Midbrain (tissue), 1 donor: ENCODE measurements at places on chromosomes 7 and 10.
A peak's percentile ranks its signal among the peaks of the same experiment; 100 is the strongest.

DNA sequence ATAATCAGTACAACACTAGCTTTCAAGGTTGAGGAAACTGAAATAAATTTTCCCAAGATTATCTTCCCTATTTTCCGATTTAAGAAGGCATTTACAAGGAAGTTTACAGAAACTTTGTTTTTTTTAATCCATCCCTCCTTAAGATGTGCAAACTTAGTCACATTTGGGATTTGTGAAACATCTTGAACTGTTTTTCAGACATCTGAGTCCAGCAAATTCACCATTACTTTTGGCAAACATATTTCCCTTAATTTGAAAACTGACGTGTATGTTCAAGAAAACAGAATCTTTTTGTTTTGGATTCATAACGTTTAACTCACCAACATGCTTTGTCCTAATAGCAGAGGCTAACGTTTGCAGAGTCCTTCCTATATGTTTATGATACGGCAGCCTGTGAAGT is 19.5 kb downstream of the GLI3 start:
- DNase-seq = no peak

GRCh38 chr10:6173203-6173602 is 29.5 kb upstream of the PFKFB3 start:
- DNase-seq = no peak

DNA sequence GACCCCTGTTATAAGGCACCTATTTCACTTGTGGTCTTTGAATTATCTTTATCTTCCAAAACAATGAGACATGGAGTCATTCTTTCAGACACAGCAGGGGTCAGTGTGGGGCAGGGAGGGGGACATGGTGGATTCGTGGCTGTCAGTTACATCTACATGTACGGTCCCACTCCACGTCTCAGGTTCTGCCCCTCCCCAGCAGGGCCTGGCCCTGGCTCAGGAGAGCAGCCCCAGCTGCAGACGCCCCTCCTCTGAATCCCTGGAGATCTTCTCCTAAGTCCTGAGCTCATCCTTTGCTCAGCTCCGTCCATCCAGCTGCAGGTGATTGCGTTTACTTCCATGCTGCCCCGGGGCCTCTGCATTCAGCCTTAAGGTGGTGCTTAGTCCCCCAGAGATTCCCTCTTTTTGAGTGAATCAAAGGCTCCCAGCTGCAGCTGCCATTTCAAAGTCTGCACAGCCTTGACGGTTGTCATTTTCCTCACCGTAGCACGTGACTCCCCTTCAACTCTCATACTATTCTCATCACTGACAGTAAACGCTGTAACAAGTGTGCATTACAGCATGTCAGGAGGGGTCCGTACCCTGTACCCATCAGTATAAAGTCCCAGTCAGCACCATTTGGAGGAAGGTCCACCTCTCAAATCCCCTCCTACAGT is 113.4 kb upstream of the TCERG1L start:
- no peak for DNase-seq

DNA sequence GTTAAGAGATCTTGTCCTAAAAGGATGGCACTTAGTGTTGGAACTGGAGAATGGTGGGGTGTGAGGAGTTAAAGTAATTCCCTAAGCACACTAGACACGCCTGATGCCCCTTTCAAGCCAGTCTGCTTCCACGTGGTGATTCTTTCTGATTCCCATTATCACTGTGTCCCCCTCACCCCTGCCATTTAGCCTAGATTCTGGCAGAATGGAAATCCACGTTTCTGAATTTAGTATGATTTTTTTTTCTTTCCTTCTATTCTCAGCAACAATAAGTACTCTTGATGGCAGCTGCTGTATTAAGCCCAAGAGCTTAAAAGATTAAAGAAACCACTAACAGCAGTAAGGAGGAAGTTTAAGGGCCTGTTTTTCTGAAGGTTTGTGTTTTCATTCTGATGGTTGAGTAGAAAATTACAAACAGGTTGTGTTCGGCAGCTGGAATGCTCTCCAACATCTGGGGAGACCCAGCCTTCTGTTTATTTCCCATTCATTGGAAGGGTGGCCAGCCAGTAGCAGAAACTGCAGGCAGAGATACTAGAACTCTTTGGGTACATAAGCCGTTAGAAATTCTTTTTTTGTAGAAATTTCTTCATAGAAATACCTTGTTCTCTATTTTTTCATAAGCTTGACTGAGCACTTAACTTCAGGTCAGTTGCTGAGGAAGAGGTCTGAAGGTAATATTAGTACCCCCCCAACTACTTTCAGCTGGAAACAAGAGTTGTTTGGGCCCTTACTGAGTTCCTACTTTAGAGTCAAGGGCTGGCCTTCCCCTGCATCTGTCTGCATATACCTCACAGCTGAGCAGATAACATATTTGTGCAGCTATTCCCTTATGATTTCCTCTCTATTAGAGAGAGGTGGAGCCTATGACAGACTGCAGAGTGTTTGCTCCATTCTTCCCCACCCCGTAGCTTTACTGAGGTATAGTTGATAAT is 355.1 kb downstream of the AUTS2 start:
- DNase-seq = no peak

DNA sequence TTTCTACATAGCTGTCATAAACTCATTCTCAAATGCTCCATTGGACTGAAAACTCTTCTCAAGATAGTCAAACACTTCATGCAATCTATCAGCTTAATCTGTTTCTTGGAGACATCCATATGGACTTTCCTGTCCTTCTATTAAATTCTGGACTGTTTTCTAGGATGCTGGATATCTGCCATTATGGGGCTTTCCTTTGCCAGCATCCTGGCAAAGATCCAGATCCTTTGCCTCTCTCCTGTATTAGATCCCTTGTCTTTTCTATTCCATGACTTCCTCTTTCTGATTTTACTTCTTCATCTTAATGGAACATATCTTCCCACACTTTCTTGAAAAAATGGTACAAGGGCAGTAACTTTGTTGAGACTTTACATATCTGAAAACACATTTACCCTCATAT is 35.9 kb upstream of the SKAP2 start:
- DNase-seq = no peak

GRCh38 chr7:81111358-81111757 is 192.5 kb upstream of the SEMA3C start:
- no peak for DNase-seq

DNA sequence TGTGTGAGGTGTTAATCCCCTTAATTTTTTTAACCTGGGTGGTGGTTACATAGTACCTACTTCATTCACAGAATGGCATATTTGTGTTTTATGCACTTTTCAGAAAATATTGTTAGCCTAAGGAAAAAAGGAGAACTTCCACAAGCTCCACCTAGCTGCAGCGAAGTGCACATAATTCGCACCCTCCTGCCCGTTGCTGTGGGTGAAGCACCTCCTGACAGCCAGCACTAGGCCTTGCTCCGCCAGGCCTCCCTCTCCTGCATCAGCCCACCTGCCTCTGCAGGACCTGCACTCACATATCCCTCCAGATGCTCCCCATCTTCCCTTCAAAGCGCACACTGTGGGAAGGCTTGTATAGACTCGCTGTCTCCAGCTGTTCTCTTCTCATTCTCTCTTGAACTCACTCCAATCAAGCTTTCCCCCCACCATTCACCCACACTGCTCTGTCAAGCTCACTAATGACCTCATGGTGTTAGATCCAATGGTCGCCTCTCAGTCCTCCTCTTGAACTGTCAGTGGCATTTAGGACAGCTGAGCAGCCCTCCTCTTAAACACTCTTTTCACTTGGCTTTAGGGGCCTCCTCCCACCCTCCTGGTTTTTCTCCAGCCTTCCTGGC is 20.7 kb upstream of the GRID1 start:
- no peak for DNase-seq

- DNase-seq = no peak
These were observed 17.5 kb upstream of the TSGA13 start for GRCh38 chr7:130703851-130704250.

- DNase-seq = no peak
These were observed 8.7 kb upstream of the OPALIN start for GRCh38 chr10:96367470-96367869.

- DNase-seq = peak; percentile 40
These were observed 734 bp downstream of the CHST3 start for GRCh38 chr10:71964743-71965515.

- DNase-seq = no peak
These were observed 482.1 kb upstream of the AKR1E2 start for GRCh38 chr10:4343873-4344272.

DNA sequence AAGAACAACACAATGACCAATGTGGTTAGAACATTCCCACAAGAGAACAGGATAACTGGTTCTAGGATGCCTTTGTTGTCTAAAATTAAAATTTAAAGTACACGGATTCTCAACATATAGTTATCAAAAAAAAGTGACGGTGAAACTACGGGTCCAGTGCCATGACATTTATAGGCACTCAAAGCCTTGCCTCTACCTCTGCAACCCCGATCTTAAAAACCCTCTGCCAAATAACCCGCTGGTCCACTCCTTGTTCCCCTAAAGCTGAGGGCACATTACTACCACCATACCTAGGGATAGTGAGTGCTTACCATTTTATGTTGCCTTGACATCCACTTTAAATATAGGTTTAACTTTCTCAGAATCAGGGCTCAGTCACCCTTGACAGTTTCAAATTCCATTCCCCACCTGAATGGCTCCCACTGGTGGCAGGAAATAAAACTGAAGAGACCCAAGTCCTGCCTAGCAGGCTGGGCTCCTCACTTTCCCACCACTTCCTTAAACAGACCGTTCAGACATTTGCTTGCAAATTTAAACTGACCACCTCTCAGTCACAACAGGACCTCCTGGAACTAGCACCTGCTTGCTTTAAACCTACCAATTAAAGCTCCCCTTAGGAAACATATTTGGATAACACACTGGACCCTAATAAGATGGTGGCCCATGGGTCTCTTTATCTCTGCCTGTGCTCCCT is 169.9 kb upstream of the ASAH2 start:
- DNase-seq = peak; percentile 43

DNA sequence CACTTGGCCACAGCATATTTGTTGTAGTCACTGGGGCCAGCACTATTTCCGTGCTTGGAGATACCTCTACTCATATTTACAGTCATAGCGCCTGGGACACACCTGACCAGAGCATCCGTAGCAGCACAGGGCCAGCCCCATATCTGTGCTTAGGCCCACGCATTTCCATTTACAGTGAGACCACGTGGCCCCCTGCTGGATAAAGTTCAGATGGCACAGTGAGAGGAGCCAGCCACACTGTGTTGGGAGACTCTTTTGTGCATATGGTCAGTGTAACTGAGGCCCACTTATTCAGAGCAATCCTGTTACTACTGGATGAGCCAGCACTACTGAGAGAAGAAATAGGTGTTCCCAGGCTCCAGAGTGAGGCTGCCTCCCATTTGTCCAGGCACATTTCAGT is 455.3 kb downstream of the REEP3 start:
- peak; percentile 28 for DNase-seq

DNA sequence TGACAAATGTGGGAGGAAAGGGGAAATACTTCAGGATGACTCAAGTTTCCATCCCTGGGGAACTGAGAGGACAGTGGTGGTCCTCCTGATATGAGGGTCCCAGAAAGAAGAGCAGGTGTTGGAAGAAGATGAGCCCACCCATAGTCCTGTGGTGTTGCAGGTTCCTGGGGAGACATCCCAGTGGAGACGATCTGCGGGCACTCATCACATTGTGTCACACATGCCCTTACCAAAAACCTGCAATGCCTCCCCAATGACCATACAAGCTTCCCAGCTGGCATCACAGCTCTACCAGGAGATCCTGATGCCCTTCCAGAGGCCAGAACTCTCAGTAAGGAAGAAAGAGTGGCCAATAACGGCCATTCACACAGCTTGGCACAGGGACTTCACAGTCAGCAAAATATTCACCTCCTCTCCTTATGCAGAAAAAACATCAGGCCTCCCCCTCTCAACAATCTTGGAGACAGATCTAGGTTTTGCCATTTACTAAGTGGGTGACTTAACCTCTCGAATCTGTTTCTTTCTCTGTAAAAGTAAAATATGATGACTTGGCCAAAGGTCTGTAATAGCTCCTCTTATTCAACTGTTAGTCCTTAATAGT is 9.0 kb downstream of the PUS7 start:
- DNase-seq = no peak

GRCh38 chr10:84523526-84523925 is 195.1 kb downstream of the CCSER2 start:
- DNase-seq = no peak

DNA sequence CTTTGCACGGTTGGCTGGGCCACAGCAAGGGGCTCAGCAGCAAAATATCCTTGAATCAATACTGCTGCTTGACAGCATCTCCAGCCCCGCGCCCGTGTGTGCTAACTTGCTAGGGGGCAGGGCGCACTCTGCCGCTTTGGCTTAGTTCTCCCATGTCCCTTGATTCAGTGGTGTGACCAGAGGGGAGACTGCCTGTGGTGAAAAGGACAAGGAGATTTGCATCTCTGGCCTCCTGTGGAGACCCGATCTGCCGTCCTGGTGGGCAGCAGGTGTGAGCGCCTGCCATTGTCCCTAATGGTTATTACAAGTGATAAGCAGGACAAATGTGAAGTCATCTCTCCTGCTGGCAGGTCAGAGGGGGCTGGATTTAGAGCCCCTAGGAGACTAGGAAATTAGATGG is 500.2 kb upstream of the GALNT17 start:
- no peak for DNase-seq

GRCh38 chr7:94042381-94042780 is 38.2 kb upstream of the BET1 start:
- DNase-seq = no peak

- no peak for DNase-seq
These were observed 20.3 kb downstream of the TMEM243 start for GRCh38 chr7:87199241-87199640.

- DNase-seq = no peak
These were observed 100.2 kb downstream of the KCND2 start for GRCh38 chr7:120373174-120373573.

- peak; percentile 94 for DNase-seq
These were observed 44.9 kb downstream of the AKR1B15 start for GRCh38 chr7:134593530-134594392.

DNA sequence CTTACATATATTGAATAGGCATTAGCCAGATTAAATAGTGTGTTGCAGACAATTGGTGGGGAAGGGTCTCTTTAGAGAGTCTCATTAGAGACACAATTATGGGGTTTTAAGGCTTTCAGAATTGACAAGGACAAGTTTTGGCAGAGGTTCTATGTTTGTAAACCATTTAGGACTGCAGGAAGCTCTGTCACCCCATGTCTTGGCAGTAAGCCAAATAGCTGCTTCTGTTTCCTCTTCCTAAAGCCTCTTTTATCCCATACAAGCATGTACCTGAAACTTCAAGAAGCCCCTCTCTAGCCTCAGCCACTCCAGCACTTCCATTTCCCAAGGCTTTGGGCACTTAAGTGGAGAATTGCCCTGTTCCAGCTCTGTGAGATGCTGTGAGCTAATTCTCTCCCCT is 21.8 kb upstream of the LRRC4 start:
- DNase-seq = peak; percentile 28

DNA sequence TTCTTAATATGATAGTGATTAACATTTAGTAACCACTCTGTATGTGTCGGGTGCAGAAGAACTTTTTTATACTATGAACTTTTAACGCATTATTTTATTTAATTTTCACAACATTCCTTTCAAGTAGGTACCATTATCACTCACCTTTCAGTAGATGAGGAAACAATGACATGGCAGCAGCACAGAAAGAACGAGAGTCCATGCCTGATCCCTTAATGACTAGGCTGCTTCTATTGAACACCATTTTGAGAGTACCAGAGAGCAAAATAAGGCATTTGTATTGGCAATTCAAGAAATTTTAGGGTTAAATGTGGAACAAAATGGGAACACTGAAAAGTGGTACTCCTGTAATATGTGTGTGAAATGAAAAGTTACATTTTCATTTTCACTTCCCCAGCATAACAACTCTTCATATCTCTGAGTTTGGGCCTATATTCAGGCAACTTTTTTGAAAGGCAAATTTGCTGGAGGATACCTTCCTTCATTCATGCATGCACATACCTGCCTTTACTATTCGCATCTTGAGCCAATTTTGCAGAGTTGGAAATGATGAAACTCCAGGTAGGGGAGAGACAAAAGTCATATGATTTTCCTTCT is 12.8 kb downstream of the LRRN3 start:
- no peak for DNase-seq
